Stimulated activated CD8-positive, alpha-beta memory T cell treated with anti-CD3 and anti-CD28 coated beads, Interleukin-15, amount 100 ng/mL, for 4 hours (primary cell): ENCODE measurements at places on chromosomes 1 and 21.

DNA sequence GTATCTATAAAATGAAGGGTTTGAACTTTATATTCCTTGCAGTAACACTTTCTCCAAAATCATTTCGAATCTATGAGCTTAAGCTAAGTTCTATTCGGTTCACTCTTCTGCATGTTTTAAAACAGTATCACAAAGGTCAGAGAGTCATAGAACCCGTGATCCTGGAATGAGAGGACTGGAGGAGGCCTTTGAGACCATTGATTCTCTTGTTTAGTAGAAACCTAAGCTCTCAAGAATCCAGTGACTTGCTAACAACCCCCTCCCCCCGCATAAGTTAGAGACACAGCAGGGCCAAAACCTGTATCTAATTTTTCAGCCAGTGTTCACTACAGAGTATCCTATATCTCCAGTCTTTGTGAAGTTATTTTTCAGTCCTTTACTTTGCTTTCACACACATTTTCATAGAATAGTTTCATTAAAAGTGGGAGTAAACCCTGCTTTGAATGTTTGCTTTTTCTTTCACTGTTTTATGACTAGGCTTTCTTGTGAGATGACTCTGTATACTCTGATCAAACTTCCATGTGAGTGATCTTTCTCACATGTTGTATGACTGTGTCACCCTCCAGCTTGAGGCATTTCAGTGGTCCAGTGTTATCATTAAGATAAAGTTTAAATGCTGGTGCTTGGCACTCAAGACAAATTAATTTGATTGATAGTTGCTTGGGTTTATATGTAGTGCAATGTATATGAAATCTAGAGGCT is 275.4 kb upstream of the SGIP1 start:
- no peak for DNase-seq

DNA sequence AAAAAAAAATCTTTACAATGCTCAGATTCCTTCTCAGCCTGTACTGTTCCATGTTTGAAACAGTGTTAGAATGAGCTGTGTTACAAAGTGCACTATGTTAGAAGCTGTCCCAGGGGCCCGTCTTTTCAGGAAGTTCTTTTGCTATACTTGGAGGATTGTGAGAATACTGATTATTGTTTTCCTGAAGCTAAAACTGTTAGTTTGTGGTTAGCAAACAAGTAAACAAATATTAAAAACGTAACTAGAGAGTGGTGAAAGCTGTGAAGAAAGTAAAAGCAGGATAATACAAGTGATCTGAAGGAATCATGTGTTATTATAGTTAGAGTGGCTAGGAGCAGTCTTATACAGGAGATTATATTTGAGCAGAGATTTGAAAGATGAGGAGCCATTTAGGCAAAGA is 35.6 kb downstream of the CAMSAP2 start:
- DNase-seq = no peak

DNA sequence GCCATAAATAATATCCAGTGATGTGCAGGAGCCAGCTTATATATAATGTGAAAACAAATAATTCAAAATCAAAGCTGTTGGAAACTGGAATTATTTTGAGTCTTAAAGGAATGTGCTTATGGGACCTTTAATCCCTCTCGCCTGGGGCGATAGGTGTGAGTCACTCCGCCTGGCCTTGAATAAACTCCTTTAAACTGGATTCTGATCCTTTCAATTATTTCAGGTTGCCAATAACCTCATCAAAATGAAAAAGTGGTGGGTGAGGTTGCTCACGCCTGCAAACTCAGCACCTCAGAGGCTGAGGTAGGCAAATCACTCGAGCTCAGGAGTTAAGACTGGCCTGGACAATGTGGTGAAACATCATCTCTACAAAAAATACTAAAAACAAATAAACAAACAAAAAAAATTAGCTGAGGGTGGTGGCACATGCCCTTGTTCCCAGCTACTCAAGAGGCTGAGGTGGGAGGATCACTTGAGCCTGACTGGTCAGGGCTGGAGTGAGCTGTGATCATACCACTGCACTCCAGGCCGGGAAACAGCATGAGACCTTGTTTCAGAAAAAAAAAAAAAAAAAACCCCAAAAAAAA is 11.4 kb upstream of the SLC2A5 start:
- DNase-seq = no peak

DNA sequence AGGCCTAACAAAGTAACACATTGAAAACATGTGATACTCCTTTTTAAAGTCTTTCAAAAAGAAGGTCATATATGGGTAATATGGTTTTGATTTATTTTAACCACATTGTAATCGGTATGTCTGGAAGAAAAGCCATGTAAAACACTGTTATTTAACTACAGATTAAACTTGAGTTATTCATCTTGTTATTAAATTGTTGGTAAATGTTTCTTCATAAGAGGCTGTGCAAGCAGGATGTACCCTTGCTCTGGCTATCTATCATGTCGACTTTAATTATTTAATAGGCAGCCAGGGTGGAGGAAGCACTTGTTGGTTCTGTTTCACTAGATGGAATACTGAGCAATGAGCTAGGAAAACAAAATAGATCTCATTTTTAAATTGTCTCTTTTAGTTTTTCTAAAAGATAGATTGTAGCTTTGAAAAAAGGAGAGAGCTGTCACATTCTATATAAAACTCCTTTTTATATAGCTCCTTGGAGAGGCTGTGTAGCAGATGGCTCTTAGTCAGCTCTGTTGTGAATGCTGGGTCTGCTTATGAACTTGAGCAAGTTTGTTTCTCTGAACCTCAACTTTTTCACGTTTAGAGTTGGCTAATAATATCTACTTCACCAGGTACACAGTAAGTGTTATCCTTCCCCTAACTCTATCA is 39.5 kb downstream of the LRRC8B start:
- DNase-seq = no peak

- DNase-seq = no peak
These were observed 62.1 kb downstream of the DOP1B start for GRCh38 chr21:36218691-36219090.

DNA sequence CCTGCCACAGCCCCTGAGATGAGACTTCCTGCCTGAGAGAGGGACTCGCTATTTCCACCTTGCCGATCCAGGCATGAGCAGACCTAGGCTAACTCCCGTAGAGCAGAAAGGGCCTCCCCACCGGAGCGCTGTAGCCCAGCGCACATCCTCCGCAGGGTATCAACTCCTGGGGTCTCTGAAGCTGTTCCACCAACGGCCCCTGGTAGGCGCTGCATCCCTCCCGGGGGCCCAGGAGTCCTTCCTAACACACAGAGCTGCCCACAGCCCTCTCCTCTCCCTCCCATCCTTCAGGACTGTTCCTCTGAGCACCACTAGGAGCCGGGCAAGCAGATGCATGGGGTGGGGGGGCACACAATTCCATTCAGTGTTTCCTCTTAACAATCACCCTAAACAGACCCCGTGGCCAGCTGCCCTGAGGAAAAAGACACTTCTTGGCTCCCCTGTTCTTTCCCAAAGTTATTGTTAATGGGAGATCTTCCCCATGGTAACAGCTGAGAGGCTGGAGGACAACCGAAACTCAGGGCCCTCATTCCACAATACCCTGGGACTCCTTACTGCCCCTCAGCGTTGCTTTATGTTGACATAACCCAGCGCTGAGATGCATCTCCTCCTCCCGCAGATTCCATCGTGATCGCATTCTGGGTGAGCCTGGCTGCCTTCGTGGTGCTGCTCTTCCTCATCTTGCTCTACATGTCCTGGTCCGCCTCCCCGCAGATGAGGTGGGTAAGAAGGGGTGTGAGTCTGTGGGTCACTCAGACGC is 7.5 kb downstream of the MRAP start:
- DNase-seq = no peak

- no peak for DNase-seq
These were observed 385.6 kb upstream of the ST6GALNAC5 start for GRCh38 chr1:76481672-76482071.

- no peak for DNase-seq
These were observed 652 bp downstream of the ARL8A start for GRCh38 chr1:202143768-202144401.
